ENCODE measurements at places on chromosomes 1 and 21.

GRCh38 chr1:176531921-176532897 lies 69.2 kb downstream of the PAPPA2 start:
- DNase-seq, result no peak

GRCh38 chr1:93549811-93550210 lies 101.9 kb downstream of the FNBP1L start:
- DNase-seq, result no peak

DNA sequence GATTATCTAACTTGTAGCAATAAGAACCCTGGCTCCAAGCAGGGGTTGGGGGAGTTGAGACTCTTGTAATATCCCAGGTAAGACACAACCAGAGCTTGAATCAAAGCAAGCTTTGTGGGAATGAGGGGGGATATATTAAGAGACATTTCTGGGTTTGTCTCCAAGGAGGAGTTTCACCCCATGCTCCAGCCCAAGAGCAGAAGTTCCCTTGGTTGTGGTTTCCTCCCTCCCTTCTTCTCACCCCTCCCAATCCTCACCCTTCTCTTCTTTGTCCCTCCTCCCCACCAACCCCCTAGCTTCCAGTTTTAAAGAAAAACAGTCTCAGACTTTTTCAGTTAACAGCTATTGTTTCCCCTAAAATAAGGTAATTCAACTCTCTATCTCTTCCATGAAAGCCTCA lies 11.9 kb downstream of the TRAF3IP3 start:
- no peak for DNase-seq

DNA sequence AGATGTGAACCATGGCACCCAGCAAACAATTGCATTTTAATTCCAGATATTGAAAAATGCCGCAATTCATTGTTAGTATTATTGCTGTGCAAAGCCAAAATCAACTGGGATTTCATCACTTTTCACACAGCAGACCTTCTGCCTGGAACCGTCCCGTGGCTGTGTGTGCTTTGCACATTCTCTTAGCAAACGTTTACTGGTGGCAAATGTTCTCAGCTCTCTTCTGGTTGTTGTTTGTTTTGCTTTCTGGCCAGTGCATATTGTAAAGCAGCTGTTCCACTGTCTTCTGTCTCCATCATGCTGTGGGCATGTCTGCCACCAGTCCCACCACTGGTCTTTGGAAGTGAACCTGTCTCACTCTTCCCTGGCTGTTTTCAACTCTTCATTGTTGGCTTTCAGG lies 19.8 kb upstream of the TTLL10 start:
- no peak for DNase-seq

DNA sequence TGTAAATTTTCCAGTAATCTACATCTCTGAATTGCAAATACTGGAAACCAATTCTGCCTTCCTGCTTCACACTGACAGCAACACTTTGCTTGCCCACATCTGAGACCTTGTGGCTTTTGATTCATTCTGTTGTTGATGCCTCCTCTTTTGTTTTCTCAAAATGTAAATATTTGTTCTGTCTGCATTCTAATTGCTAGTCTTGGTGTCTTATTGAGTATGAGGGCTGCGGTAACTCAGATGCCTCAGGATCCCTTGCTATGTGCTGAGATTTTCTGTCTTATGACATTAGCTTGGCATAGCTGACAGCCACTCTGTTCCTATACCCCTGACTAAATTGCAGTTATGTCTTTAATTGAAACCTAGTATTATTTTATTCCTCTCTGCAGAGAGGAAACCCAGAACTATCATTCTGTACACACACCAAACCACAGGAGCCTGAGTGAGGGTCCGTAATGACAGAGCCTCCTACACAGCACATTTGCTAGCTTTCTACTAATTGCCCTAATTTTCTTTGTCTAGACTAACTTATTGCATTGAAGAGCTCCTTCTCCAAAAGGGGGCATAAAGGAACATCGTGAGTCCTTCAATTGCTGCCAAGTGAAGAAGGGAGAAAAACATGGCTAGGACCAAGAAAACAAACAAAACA lies 72.1 kb downstream of the GREM2 start:
- no peak for DNase-seq

DNA sequence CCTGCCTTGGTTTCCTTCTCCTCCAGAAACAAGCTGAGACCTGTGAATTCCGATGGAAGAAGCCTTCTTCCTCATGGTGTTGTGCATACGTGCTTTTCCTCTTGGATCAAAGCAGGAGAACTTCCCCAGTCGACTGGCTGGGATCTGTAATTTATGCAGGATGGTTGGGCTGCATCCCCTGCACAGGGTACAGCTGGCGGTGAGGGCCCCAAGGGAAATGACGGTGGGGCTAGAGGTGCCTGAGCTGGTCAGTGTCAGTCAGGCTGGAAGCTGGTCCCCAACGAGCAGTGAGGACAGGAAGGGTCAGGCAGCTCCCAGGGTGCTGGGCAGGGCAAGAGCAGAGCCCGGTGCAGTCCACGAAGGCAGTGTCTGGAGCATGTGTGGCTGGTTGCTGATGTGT lies 106.7 kb downstream of the CNIH3 start:
- no peak for DNase-seq

DNA sequence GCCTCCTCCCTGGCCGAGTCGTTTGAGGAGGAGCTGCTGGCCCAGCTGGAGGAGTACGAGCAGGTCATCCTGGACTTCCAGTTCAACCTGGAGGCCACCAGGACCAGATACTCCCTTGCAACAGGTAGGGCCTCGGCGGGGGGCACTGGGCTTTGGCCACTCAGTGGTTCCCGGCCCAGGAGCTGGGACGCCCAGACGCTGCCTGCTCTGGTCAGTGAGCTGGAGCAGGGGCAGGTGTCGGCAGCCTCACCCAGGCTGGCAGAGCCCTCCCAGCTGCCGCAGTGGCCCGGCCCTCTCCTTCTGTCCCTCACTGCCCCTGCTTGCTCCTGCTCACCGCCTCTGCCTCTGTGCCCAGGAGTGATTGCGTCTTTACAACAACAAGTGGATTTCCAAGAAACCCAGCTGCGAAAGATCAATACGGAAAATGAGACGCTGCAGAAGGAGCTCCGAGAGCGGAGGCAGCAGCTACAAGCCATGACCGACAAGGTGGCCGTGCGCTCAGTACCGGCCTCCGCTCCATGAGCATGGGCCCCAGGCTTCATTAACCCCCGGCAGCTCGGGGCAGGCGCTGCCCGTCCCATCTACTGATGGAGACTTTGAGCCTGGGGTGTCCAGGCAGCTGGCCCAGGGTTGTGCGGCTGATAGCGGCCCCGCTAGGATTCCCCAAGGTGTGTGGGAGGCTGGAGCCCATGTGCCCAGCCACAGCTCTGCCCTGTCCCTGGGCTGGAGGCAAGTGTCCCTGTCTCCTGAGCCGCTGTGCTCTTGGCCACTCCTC lies 9.0 kb upstream of the SMIM1 start:
- no peak for DNase-seq

DNA sequence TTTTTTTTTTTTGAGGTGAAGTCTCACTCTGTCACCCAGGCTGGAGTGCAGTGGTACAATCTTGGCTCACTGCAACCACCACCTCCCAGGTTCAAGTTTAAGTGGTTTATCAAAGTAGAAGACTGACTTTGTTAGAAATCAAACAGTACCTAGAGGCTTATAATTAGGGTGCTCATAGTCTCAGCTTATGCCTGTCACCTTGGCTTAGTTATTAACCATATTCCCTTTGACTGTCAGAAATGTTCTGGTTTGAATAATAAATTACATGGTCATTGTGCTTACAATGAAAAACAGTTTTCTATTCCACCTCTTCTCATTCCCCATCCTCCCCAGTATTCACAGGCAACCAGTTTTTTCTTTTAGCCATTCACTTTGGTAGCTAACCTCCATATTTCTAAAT lies 54.8 kb downstream of the CTTNBP2NL start:
- no peak for DNase-seq

DNA sequence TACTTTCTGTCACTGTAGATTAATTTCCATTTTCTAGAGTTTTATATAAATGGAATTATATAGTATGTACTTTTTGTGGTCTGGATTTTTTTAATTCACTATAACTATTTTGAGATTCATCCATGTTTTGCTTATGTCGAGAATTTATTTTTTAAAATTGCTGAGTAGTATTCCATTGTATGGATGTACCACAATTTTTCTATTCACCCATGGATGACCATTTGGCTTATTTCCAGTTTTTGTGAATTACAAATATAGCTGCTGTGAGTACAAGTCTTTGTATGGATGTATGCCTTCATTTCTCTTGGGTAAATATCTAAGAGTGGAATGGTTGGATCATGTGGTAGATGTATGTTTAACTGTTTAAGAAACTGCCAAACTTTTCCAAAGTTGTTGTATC lies 3.7 kb upstream of the THEM4 start:
- no peak for DNase-seq

GRCh38 chr1:90957497-90957896 lies 64.3 kb downstream of the ZNF644 start:
- DNase-seq, result no peak

- no peak for DNase-seq
Measured at GRCh38 chr1:152347116-152347728, 12.6 kb downstream of the FLG2 start.

DNA sequence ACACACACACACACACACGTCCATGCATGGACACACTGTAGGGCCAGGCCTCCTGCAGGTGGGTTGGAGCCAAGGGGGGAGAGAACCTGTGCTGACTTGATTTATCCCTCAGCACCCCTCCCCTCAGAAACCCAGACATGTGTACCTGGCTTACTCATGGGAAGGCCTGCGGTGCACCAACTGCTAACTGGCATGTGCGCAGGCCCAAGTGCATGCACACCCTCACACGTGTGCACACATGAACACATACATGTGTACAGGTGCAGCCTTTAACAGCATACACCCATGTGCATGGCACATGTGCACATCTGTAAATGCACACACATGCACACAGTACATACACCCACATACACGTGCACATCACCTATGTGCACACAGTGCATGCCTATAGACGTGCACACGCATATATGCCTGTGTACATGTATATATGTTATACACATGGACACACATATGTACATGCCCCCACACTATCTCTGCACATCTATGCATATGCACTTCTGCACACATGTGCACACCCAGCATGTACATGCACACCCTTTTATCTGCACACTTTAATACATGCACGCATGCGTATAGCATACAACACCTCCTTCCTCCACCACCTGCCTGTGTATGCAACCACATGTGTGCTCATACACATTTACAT lies 67.5 kb downstream of the TRIM11 start:
- DNase-seq, result no peak

- DNase-seq, result no peak
Measured at GRCh38 chr1:243483071-243483771, 227.4 kb downstream of the SDCCAG8 start.

GRCh38 chr1:162701286-162701685 lies 69.0 kb downstream of the DDR2 start:
- DNase-seq, result no peak

- DNase-seq, result no peak
Measured at GRCh38 chr1:214660190-214660589, 57.2 kb downstream of the CENPF start.

DNA sequence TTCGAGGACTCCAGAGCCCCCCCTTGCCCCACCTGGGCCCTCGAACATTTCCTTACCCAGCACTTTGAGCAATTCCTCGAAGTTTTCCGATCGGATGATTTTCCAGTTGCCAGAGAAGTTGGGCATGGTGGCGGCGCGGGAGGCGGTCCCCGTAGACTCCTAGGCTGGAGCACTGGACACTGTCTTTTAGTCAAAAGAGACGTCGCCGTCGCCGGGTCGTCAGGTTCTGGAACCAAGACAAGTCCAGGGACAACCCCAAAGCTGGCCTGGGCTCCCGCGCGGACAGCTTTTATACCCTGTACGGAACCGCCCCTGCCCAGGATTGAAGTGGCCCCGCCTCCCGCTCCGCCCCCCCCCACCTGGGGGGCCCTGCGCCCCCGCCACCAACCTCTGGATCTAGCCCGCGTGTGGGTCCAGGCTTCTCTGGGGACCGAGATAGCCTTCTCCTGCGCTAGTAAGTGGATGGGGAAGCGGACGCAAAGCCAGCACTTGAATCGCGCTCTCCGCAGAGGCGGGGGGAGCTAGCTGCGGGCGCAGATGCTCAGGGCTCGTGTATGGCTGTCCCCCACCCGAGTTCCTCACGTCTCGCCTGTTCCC lies at the start of gene CRABP2:
CRABP2 (minus strand) TSS at position 263 of the 597 bp plus-strand sequence; CDS start at position 126, 137 bp downstream.
- DNase-seq, result no peak

DNA sequence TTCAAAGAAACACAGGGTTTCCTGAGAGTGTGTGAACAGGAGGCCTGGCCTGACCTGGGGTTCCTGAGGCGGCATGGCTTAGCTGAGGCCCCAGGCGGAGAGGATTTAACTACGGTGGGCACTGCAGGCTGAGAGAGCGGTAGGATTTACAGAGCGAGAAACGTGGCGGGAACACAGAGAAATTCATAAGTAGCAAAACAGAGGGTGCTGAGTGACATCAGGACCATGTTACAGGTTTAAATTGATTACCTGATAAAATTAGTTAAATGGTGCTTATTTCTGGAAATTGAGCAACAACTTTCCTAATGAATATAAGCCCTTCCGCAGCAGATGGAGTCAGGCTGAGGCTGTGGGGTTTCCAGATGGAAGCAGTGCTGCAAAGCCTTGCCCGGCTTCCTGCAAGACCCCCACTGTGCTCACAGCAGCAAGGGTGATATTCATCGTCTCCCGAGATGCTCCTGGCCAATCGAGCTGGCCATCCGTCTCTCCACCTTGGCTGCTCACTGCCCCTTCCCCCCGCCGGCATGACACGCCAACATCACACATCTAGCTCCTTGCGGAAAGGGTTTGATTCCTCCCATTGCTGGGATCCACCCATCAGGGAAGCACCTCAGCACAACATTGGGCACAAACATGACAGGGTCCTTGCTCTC lies 69.4 kb upstream of the MORC3 start:
- DNase-seq, result no peak

DNA sequence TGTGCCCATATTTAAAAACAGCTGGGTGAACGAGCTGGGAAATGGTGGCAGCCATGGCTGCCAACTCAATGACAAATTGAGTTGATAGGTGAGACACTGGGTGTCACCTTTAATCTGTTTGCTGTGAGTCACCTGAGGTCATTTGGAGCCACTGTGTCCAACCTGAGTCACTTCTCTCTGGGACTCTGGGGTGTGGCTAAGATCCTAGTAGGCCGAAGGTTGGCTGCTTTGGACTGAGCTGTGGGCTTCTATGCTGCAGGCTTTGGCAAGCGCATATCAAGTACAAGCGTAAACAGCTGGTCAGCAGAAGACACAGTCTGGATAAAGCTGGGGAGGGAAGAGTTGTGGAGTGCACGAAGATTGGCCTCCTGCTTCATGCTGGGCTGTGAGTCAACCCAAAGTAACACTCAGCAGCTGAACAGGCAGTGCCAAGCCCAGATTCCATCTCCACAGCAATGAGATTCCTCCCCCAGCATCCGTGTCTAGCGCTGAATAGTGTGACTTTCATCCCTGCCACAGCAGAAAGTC lies 24.0 kb downstream of the TEX35 start:
- no peak for DNase-seq

Data from GM12892 (cell line).